Jurkat, Clone E6-1 (cell line): ENCODE measurements at places on chromosomes 3 and 15.

DNA sequence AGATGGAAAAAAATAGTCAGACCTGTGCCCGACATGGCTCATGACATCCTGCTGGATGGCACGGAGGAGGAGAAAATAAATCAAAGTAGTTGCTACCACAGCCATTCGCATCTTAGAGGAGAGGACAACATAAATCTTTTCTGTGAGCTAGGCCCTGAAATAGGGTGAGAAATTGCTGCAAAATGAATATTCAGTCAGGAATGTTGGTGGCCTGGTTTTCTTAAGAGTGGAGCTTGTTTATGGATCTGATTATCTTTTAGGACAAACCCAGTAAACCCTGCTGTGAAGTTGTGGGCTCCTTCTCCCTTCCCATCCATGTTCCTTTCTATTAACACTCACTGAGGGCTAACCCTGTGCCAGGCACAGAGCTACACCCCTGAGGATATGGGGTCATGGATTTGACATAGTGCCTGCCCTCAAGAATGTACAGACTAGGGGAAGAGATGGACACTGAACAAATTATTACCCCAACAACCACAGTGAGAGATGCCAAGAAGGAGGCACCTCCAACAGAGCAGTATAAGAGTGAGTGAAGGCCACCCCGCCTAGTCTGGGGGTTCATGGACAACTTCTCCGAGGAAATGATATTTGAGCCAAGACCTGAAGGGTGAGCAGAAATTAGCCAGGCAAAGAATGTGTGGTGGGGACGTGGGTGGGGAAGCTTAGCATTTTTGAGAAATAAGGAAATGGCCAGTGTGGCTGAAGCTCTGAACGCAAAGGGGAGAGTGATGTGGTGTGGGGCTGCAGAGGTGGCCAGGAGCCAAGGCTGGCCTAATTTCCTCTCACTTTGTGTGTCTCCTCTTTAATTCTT is 68.9 kb upstream of the ARL8B start:
- no peak for DNase-seq

DNA sequence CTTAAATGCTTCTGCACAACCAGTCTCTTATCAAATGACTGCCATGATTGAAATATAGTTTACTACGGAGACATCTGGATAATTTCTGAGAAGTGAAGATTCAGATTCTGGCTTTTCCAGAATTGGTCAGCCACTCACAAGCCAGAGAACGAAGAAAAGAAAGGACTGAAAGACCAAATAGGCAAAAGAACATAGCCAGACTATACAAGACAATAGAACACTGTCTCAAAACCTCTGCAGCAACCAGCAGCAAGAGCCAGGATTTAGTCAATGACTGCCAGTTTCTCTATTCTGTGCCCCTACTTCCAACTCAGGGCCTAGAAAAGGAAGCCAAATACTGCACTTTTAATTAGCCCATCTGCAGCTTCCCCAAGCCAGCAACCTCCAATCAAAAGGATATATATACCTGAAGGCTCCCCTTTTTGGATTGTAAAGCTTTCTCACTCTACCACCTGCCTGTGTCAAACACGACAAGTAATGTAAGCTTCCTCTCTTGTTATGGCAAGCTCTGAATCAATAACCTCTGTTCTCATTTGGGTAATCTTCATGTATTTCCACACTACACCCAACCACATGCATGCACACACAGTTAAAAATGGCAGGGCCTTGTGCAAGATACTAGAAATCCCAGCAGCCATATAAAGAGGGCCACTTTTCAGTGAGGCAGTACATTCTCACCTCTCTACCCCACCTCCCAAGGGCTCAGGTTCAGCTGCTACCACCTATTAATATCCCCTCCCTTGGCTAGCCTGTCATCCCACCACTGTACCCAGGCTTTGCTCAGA is 97.1 kb downstream of the ERC2 start:
- DNase-seq, result no peak

DNA sequence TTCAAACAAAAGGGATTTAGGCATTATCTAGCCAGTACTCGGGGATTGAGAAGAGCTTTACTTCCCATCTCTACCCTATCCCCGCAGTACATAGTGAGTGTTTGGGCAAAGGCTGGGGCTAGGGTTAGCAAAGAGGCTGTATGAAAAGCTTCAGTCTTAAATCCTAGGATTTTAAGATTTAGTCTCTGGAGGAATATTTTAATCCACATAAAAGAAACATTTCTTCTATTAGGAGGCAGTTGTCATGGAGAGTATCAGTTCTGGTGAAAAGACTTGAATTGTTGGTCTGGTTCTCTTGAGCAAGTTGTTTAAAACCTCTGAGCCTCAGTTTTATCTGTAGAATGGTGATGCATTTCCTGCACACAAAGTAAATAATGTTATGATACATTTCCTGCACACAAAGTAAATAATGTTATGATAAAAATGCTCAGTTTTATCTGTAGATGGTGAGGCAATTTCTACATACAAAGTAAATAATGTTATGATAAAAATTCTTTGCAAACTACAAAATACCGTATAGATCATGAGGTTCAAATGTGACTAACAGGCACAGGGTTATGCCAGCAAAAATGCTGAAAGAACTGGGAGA is 53.9 kb upstream of the ZBED2 start:
- no peak for DNase-seq

DNA sequence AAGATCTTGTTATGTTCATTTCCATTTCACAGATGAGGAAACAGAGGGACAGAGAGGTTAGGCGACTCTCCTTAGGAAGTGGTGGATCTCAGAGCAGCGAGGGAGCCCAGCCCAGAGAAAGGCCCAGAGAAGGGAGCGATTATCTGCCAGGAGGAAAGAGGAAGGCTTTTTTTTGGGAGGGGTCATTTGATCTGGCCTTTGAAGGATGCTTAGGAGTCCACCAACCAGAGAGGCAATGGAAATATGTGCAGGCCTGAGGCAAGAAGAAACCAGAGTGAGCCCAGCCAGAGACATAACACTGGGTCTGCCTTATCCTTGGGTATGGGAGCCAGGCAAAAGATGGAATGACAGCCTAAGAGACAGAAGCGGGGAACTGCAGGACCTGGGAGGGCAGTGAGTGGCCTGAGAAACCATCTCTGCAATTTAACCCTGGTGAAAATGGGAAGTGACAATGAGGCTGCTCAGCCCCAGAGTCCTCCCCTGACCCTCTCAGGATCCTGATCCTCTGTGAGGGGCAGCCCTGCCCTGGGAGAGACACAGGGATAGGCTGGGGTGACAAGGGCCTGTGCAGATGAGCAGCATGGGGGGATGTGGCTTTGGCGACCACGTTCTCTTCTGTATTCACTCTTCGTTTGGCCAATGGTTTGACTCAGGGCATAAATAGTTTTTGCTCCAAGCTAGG is 163.2 kb downstream of the WNT7A start:
- DNase-seq, result no peak

GRCh38 chr15:39143479-39143878 is 437.4 kb upstream of the THBS1 start:
- DNase-seq, result no peak

GRCh38 chr3:150703299-150703755 is 393 bp downstream of the ERICH6 start:
- no peak for DNase-seq
